ENCODE measurements at places on chromosomes 6 and 20. TPM values are rescaled to one million over a fixed set of nuclear protein-coding genes. Genes with fewer than 3 reads are reported as not detected.

CST4 gene
- polyA plus RNA-seq, result not detected

GMEB2 gene
- 11.4 TPM for polyA plus RNA-seq

GRCh38 chr6:88499845-88500699, 333.9 kb upstream of the CNR1 start:
- no peak for DNase-seq

DNA sequence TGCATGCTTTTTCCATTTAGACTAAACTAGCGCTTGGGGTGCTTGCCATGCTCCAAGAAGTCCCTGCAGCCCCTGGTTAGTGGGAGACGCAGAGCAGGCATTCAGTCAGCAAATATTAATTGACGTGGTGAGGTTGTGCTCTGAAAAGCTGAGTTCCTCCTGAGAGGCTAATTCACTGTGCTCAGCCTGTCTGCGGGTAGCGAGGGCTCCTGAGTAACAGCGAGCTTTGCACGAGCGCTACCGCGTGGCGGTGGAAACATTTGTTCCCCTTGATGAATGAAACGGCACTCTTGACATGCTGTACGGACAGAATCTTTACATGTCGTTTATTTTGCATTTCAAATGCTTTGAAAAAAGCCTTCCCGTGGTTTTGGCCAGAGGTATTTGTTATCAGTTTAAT, 170.6 kb upstream of the AGPAT4 start:
- no peak for DNase-seq

DNA sequence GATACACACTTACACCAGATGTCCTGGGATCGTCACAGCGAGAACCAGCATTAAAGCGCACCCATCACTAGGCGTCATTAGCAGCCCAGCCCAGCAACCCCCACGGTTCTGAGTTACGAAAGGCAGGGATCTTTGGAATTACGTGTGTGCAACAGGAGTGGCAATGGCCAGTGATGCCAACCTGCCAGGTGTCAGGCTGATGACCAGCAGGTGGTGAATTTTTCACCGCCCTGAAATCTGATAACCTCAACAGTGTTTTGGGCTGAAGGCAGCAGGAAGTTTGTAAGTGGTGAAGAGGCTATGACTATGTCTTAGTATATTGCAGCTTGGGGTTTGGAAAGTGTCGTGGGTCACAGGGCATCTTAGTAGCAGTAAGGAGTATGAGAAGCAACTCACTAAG, 166.1 kb downstream of the TMEM242 start:
- no peak for DNase-seq

DNA sequence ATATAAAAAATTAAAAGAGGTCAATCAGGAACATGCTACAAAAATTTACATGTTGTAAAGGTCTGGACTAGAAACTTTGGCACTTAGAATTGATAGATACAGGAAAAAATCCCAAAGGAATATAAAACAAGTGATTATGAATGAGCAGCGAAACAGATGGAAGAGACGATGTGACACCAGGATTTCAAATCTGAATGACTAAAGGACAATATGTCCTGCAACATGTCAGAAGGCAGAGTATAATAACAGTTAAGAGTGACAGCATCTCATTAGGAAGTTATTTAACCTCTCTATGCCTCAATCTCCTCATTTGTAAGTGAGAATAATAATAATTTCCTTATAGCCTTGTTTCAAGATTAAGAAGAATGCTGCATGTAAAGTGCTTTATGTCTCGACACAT, 50.3 kb downstream of the FRK start:
- DNase-seq, result no peak

- DNase-seq, result no peak
Observed at GRCh38 chr20:51156041-51156982, 133.4 kb upstream of the KCNG1 start.

DNA sequence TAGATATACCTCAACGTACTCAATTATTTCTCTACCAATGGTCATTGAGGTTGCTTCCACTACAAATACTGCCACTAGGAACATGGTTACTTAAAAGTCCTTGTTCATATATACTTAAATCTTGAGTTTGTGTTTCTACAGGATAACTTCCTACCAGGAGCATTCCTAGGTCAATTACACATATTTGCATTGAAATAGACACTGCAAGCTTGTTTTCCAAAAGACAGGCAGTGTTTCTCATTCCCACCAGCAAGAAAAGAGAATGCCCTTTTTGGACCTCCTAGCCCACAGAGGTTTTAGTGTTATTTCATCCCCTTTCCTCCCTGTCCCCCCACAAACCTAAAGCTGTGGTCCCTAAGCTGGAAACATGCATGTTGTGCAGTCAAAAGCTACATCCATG, 177.3 kb downstream of the ID4 start:
- DNase-seq, result no peak

DNA sequence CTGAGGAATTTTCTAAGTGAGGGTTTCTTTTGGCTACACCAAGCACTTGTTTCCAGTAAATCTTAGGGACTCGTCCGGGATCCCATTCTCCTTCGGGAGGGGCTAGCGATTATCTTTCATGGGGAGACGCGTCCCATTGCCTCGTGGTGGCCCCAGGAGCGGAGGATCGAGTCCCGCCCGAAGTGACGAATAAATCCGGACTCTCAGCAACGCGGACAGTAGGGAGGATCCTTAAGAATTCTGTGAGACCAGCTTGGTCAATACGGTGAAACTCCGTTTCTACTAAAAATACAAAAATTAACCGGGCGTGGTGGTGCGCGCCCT, 69.1 kb upstream of the PRSS16 start:
- DNase-seq, result no peak

- DNase-seq, result no peak
Observed at GRCh38 chr6:13593103-13593502, 18.7 kb downstream of the SIRT5 start.

GRCh38 chr6:582370-582769, 74.5 kb downstream of the HUS1B start:
- no peak for DNase-seq
